ENCODE measurements at places on chromosomes 7 and 10.
A peak's percentile ranks its signal among the peaks of the same experiment; 100 is the strongest.

- no peak for DNase-seq
Observed at GRCh38 chr10:34495938-34496337, 319.2 kb downstream of the PARD3 start.

GRCh38 chr7:1229202-1229947 is 3.3 kb upstream of the UNCX start:
- no peak for DNase-seq

- DNase-seq, result peak; percentile 47
Observed at GRCh38 chr7:92904244-92905131, 68.1 kb upstream of the CDK6 start.

DNA sequence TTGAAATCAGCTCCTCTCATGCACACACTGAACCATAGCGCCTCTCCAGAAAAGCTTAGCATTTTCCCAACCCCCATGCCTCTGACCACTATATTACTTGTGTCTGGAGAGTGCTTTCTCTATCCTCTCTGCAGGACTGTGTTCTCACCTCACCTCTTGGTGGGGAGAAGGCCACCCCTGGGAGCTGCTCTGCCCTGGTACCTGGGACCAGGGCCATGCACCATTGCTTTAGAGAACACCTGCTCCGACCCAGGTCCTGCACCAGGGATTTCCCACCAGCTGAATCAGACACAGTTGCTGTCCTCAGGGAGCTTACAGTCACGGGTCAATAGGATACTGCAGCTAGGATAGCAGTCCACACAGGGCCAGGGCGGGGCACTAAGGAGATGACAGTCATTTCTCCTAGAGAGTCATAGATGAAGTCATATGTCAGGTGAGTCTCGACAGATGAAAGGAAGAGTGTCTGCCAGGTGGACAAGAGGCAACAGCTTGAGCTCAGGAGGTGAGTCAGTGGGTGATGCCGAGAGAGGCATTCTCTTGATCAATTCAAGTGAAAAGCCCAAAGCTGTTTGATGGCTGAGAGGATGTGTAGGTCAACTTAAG is 619 bp upstream of the LMTK2 start:
- no peak for DNase-seq

- no peak for DNase-seq
Observed at GRCh38 chr10:72333112-72334015, 21.4 kb downstream of the DNAJB12 start.

Data from stimulated activated CD8-positive, alpha-beta memory T cell treated with anti-CD3 and anti-CD28 coated beads, Interleukin-4, amount 100 ng/mL, for 1 hour (primary cell).